ENCODE measurements at places on chromosomes 6 and 20. TPM values are rescaled to one million over a fixed set of nuclear protein-coding genes. Genes with fewer than 3 reads are reported as not detected.

- no peak for DNase-seq
Observed at GRCh38 chr20:43243672-43244269, 54.1 kb upstream of the PTPRT start.

GRCh38 chr20:32487381-32487780, 97.8 kb downstream of the NOL4L start:
- no peak for DNase-seq

- DNase-seq = no peak
Observed at GRCh38 chr6:44064089-44064947, 62.9 kb downstream of the MRPL14 start.

- DNase-seq = no peak
Observed at GRCh38 chr6:117352466-117353081, 73.2 kb downstream of the ROS1 start.

- DNase-seq = no peak
Observed at GRCh38 chr20:33622705-33623365, 39.3 kb upstream of the C20orf144 start.

DNA sequence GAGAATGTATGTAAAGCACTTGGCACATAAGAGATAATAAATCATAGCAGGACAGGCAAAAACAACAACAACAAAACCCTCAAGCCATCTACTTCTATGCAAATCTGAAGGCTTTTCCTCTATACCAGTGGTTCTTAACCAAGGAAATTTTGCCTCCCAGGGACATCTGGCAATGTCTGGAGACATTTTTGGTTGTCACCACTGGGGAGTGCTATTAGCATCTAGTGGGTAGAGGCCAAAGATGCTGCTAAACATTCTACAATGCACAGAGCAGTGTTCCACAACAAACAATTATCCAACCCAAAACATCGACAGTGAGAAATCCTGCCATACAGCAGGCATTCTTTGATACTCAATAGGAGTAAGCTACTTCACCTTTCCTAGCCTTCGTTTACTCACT, 28.2 kb downstream of the NDRG3 start:
- DNase-seq = no peak

Gene COL9A1
- 5.5 TPM for total RNA-seq

Gene TRIM15
- total RNA-seq = not detected

Gene MTFR2
- total RNA-seq = 3.8 TPM

DNA sequence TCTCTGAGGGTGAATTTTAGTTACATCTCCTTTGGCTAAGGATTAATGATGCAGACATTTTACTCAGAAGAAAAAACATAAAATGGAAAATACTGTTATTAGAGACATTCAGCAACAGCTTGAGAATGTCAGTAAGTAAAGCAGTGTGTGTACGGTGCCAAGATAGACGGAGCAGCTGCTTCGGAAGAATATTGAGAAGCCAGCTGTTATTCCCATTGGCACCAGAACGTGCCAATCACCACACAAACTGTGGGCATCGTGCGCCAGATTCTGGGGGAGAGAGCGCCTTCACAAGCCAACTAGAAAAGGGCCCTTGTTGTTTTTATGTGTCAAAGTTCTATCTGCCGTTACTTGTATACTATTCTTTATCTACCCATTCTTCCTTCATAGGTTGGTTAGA, 163.4 kb downstream of the MTFR2 start:
- DNase-seq = no peak

DNA sequence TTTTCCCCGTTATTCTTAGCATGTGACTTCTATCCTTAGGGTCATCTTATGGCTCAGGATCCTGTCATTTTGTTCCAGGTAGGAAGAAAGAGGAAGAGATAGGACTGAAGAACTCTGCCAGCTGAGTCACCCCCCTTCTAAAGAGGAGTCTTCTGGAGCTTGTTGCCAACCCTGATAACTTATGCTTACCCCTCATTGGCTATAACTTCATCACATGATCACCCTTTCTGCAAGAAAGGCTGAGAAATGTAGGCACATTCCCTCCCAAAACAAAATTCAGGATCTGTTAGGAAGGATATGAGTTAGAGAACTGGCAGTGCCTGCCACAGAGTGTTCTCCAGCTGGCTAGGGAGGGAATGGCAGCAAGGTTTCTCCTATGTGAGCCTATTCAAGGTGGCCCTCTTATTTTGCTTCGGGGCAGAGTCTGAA, 35.6 kb downstream of the ARFGEF2 start:
- DNase-seq = no peak

Gene NKAIN4
- 0.60 TPM for total RNA-seq

DNA sequence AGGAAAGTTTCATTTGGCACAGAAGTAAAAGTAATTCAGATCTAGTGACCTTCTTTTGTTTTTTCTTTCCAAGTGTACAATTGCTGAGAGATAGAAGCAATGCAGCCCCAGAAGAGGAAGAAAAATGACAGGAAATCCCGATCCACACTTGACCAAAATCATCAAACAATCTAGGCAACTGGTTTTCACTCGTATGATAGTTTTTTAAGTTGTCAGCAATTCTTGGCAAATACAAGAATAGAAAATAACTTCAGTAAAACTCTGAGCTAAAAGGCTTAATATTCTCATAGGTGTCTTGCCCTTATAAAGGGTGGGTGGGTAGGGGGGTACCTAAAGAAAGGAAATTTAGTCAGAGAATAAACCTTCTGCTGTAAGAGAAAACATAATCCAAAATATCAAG, 36.0 kb downstream of the SESN1 start:
- DNase-seq = no peak

- no peak for DNase-seq
Observed at GRCh38 chr20:48801197-48801596, 26.6 kb downstream of the PREX1 start.

GRCh38 chr6:157209865-157210530, 113.3 kb downstream of the TMEM242 start:
- no peak for DNase-seq

DNA sequence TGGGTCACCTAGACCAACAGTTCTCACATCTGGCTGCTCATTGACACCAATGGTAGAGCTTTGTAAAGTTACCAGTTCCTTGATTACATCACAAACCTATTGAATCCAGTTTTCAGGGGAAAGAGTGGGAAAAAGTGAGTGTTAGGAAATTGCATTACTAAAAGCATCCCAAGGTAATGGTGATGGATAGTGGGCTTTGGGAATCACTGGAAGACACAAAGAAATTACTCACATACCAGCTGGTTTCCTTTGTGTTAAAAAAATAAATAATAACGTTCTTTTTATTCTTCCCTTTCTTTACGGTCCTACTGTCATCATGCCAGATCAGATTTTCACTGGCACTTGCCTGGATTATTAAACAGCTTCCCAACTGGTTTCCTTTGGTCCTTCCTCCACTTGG, 370.7 kb downstream of the RFPL4B start:
- DNase-seq = no peak

Gene SLC22A2
- not detected for total RNA-seq

Gene ADGRF5
- 0.04 TPM for total RNA-seq

DNA sequence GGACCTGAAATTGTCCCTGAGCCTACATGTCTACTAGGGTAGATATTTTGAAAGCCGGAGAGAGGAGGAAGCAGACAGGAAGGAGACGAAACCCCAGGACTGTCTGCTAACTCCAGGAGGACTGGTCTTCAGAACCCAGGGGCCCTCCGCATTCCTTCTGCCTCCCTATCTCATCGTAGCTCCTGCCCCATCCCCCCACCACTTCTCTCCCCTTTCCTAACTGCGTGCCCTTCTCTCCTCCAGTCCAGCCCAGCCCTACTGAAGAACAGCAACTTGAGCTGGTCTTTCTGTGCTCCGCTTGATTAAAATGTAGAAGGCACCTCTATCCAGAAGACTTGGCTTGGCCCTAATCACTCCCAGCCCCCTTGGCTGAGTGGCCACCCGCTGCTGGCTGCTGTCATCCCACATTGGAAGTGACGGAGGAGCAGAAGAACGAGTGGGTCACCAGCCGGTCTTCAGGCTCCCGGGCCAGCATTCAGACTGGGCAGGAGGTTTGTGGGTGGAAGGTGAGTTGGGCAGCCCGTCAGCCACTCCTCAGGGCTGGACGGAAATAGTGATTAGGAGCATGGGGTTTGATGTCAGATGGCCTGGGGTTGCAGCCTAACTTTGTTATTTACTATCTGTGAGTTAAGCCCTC, 28.8 kb upstream of the ANGPT4 start:
- no peak for DNase-seq

Gene LZTS3
- 47.8 TPM for total RNA-seq

- no peak for DNase-seq
Observed at GRCh38 chr20:46580613-46581205, 30.3 kb upstream of the OCSTAMP start.

DNA sequence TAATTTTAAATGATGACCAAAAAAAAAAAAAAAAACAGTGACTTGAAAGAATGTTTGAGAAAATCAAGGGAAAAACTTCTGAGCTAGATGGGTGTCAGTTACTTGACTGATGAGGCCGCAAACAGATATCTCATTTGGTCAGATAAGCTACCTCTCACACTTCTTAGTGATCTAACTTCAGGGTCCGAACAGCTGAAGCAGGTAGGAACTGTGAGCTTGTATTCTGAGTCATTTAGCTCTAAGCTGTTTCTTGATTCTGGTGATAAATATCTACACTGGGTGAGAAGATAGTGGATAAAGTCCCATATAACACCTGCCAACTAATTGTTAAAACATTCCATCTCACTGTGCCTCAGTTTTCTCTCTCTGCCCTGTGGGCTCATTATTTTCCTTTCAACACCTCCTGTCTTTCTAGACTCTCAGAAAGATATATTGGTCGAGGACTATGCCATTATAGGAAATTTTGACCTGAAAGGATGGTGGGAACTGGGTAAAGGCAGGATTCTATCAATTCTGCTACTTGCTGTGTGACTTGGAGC, 7.7 kb downstream of the KIF3B start:
- no peak for DNase-seq

DNA sequence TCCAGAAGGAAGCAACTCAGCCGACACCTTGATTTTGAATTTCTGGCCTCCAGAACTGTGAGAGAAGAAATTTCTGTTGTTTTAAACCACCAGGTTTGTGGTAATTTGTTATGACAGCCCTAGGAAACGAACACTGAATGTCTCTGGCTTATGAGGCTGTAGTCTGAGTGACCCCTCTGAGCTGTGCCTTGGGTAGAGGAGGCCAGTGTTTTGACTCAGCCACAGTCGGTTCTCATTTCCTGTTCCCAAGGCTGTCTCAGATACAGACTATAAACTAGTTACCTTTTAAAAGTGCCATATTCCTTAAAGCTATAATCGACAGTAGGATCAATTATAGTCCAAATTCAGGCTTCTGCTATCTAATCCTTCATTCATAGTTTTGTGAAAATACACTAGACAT, 391.2 kb upstream of the MAP3K7 start:
- no peak for DNase-seq

DNA sequence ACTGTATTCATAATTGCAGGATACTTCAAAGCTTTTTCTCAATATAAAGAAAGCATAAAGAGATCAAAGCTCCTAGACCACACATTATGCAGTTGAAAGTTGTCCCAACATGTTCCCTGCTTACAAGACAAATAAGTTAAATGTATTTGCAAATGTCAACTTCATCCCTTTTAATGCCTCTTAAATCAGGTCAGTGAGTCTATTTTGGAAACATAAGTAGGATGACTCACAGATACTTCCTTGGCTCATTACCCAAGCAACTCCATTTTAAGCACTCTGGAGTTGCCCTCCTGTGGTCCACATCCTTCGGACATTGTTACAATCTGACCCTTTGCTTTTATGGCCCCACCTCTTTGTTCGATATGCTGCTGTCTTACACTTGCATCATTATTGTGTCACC, 162.0 kb downstream of the FAXC start:
- DNase-seq = no peak

Gene DYNLT2
- total RNA-seq = 1.8 TPM

DNA sequence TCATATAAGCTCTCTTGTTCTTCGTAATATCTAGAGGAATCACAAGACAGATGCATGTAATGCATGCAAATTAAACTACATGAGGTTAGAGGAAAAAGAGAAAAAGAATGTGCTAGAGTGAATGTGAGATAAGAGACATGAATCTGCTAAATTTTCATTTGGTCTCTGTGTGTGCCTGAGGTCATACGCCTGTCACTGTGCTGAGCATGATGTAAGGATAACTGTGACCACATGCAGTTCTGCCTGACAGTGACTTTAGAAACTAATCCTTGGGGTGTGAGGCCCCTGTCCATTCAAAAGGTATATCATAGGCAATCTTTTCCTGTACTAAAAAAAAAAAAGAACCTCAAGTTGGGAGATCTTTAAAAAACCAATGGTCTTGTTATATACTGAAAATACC, 70.6 kb downstream of the SHPRH start:
- no peak for DNase-seq

- no peak for DNase-seq
Observed at GRCh38 chr6:152398993-152399392, 238.2 kb downstream of the SYNE1 start.

Gene MEI4
- total RNA-seq = 2.6 TPM

DNA sequence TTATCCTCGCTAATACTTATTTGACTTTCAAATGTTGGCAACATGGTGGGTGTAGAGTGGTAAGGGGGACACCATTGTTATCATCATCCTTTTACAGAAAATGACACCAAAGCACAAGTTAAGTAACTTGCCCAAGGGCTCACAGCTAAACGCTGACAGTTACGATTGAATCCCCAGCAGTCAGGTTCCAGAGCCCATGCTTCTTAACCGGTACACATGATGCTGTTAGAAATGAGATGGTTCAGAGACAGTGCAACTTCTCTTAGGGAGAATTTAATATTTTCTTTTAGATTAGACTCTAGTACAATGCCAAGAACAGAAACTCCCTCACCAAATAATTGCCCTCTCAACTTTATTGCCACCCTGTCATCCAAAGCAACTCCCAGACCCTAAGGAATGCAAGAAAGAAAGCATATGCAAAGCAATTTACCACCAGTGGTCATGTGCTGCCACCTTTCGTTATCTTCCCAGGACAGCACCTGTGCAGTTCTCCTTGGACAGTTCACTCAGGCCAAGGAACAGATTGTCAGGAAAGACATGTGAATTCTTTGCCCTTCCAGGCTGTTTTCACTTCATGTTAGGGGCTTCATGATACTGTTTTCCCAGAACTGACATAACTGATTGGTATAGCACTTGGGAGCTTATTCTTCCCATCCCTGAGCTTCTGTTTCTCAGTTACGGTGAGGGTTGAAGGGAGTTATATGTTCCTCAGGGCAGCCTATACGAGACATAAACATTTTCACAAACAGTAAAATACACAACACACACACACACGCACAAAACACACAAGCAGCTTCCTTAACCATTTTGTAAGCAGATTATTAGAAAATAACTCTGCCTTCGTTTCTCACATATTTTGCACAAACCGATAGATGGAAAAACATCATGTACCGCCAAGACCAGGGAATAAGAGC, 5.1 kb downstream of the HLA-DMA start:
- no peak for DNase-seq

- DNase-seq = no peak
Observed at GRCh38 chr6:24766680-24767462, 7.9 kb upstream of the GMNN start.

- no peak for DNase-seq
Observed at GRCh38 chr20:60934724-60935123, 317.3 kb upstream of the CDH4 start.

GRCh38 chr20:42338294-42339201, 720.4 kb upstream of the CHD6 start:
- no peak for DNase-seq

GRCh38 chr20:46308258-46309157, at the start of gene CDH22:
TSS of gene CDH22 (minus strand) at chr20:46308498. CDS start at chr20:46251294, 57,204 bp downstream.
- peak; percentile 47 for DNase-seq

Gene GDAP1L1
- total RNA-seq = 0.24 TPM

Gene RPP40
- 10.6 TPM for total RNA-seq
